ENCODE measurements at places on chromosomes 6 and 20.

- DNase-seq = no peak
Observed at GRCh38 chr6:104472021-104472901, 387.5 kb downstream of the HACE1 start.

GRCh38 chr6:124400261-124400999 lies 561.8 kb upstream of the RNF217 start:
- no peak for DNase-seq

DNA sequence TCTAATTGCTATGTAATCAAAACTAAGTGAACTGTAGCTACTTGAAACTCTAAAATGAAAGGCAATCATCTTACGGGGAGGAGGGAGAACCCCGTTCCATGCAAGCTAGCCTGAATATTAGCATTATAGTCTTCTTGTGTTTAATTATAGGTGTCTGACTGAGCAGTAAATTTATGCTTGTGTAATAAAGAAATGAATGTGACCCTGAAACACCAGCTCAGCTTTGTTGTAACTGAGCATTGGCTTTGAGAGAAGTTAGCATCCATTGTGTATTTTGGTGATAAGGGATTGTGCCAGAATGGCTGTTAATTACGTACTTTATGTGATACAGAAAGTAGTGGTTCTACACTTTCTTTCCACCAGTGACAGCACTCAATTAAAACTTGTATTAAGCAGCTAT lies 86.9 kb downstream of the QKI start:
- no peak for DNase-seq

- no peak for DNase-seq
Observed at GRCh38 chr20:8471465-8471864, 339.4 kb downstream of the PLCB1 start.

GRCh38 chr6:54102238-54102637 lies 9.0 kb upstream of the MLIP start:
- DNase-seq = no peak

DNA sequence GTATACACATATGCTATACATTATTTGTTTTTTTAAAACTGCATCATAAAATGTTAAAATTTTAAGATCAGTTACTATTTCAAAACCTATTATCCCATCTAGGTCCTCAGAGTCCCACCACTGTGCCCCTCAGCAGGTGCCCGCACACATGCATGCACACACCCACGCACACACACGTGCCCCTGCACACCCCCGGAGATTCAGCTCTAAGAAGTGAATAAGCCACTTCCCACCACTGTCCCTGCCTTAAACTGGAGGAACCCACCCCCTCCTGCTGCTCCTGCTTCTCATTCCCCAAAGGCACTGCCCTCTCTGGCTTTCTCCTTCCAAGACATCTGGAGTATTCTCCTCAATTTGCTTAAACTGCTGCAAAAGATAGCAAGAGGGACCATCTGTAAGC lies 5.4 kb upstream of the FAM210B start:
- DNase-seq = no peak

DNA sequence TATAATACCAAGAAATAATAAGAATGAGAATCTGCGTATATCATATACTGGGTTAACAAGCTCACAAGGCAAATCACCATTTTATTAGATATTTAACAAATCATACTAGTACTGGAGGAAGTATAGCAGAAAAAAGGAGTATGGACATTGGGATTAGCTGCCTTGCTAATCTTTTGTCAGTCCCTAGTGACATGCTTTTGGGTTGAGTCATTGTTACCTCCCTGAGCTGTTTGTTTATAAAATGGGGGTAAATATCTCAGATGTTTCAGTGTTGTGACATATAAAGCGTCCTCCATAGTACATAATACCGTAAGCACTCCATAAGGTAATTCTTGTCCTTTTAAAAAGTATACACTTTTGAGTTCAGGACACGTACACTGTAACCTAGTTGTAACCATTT lies 107.0 kb downstream of the ESR1 start:
- DNase-seq = no peak

DNA sequence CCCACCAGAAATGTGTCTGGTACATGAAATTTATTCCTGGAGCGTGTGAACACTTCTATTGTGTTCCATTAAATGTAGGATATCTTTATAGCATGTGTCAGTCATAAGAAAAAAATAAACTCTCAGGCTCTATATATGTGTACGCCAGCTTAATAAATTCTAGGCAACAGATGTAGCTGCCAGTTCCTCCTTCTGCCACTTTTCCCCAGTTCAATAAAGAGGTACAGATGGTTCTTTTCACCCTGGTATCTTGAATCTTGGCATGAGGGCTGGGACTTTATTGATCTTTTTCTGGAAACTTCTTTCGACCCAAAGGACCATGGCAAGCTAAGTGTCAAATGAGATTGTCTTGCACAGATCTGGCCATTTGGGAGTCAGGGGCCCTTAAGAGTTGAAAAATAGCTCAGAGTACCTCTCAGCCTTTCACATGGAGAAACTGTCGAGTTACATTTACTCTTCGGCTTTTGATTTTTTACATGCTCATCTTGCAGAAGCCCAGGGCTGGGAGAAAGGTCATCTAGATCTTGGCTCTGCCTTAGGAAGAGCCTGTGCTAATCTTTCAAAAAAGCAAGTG lies 240.9 kb downstream of the DOK5 start:
- DNase-seq = no peak

DNA sequence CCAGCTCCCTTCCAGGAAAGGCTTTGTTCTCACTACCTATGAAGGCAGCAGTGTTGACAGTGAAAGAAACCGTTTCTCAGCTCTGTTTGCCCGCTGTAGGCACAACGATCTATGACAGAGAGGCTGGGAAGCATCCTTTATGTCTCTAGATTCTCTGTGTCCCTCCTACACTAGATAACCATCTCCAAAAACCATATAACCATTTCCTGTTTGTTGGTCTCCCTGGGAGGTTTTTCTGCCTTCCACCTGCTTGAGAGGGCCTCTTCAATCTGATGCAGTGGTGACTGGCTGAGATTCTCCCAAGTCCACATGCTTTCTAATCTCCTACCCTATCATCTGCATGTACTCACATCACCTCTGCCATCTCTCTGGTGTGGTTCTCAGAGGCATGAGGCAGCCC lies 32.0 kb upstream of the TMEM217 start:
- DNase-seq = peak; percentile 15

- DNase-seq = no peak
Observed at GRCh38 chr20:21323640-21324039, 20.5 kb downstream of the XRN2 start.

- no peak for DNase-seq
Observed at GRCh38 chr6:28903686-28904085, 20.1 kb downstream of the TRIM27 start.

GRCh38 chr6:134247844-134248580 lies 69.9 kb downstream of the SGK1 start:
- DNase-seq = no peak

DNA sequence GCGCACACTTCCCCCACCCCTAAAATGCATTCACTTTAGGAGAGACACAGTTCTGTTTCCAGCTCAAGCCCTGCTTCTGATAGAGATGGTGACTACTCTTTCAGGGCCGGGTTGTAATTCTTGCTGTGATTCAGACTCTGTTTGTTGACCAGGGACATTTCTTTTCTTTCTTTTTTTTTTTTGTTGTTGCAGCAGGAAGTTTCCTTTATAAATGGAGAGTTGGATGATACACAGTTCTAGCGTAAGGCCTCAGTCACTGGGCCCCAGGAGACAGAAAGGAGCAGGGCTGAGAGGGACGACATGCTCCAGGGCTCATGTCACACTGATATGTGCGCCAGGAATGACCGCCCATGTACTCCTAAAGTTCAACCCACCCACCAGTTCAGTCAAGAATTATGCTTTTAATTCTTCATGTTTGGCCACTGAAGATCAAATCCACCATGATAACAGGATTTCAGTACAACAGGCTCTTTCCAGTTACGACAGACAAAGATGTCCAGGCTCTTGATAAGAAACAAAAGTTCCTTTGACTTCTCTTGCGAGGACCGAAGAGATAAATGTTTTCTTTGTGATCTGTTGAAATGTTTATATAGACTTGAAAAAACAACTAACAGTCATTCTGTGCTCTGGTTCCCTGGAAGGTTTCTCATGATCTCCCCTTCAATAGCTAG lies 142.5 kb downstream of the CD164 start:
- DNase-seq = no peak

GRCh38 chr6:23940466-23940865 lies 185.5 kb upstream of the NRSN1 start:
- no peak for DNase-seq

DNA sequence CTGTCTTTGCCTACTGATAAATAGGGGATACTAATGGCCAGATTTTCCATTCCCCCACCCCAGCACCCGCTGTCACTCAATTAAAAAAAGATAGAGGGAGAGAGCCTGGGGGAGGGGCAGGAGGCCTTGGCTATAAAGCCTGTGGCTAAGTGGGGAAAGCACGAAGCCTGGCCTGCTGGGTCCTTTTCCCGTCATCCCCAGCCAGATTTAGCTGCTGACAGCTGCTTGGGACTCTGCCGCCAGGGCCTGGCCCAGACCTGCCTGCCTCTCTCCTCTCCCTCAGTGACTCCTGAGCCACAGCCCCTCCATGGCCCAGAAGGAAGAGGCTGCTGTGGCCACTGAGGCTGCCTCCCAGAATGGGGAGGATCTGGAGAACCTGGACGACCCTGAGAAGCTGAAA lies at the start of gene APOBEC2:
Gene APOBEC2, plus strand, starts transcription at position 162 of the 400 bp plus-strand sequence. Its CDS starts 146 bp downstream, at position 308.
- no peak for DNase-seq

DNA sequence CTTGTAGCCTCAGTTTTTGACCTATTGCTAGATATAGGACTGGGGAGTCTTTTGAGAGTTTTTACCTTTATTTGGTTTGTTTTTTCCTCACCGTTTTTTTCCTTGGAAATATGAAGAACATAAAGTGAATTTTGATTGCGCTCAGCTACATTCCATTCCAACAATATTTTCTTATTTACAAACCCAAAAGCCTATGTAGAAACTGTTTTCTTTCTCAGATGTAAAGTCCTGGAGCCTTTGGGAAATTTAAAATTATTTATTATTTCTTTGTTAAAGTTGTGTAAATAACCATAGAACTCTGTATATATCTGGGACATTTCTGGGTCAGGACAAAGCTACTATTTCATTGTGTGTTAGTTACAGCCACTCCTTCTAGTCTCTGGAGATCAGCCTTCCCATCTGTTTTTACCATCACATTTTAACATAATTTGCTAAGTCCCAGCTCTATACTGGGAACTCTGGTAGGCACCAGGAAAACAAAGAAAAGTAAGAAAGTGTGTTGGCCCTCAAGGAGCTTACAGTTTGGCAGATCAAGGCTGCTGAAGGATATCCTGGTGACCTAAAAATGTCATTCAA lies 68.8 kb downstream of the JAG1 start:
- DNase-seq = no peak

GRCh38 chr6:89834884-89835792 lies 5.5 kb downstream of the CASP8AP2 start:
- DNase-seq = peak; percentile 27

DNA sequence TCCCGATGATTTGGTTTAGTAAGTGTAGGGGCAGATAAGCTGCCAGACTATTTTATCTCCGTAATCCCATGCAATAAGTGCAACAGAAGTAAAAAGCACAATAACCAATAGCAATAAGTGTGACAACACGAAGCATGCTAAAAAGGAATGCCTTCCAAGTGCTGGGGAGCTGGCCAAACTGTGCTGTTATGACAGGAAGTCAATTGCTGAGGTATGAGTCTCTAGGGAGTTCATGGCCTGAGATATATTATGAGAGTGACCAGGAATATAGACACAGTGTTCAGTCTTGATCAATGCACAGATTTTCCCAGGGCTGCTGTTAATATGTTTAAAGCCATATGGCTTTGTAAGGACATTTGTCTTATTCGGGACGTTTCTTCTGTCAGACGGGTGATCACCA lies 10.5 kb upstream of the ANGPT4 start:
- DNase-seq = no peak

DNA sequence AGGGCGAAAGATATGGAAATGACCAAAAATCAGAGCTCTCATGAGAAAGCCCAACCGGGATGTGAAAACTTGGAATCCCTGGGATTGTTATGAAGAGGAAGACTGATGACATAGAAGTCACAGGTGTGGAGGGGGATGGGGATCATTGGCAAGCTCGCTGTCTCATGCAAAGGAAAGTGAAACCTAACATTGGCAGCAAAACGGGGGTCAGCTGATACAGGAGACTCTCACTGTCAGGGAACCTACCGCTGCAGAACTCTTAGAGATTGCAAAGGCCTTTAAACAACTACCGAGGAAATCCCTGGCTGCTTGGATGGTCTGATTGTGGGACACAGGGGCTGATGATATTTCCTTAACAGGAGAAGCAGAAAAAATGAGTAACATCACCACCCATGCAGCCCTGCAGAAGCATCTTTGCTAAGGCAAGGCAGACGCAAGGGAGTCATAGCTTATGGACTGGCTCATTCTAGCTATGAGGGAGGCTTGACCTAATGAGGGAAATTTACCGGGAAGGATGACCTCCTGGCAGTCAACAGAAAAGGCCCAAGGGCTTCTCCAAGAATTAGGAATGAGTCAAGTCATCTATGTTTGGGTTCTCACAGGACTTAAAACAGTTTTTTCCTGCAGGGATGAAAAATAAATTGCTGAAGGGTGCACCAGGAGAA lies 7.0 kb downstream of the MUC21 start:
- no peak for DNase-seq

DNA sequence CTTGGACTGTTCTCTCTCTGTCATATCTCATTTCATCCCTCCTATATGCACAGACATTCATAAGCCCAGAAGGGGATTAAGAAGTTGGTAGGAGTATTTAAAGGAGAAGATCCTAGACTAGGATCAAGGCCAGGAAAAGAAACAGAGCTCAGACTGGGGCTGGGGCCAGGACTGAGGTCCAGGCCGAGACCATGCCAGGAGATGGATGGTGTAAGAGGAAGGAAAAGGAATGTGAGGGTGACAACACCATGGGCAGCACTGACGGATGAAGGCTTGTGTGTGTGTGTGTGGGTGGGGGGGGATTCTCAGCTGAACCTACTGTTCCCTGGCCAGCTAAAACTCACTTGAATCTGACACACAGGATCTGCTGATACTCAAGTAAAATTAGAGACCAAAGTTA lies 182.1 kb downstream of the KIF6 start:
- no peak for DNase-seq

- no peak for DNase-seq
Observed at GRCh38 chr20:59781226-59781625, 152.2 kb downstream of the SYCP2 start.

All from stimulated activated naive CD4-positive, alpha-beta T cell treated with Interleukin-2 at 50 U/mL for 16 hours (primary cell).